Right ventricle myocardium inferior (tissue), 1 donor: ENCODE measurements at places on chromosomes 7 and 10. TPM values are rescaled to one million over a fixed set of nuclear protein-coding genes. Genes with fewer than 3 reads are reported as not detected.

DNA sequence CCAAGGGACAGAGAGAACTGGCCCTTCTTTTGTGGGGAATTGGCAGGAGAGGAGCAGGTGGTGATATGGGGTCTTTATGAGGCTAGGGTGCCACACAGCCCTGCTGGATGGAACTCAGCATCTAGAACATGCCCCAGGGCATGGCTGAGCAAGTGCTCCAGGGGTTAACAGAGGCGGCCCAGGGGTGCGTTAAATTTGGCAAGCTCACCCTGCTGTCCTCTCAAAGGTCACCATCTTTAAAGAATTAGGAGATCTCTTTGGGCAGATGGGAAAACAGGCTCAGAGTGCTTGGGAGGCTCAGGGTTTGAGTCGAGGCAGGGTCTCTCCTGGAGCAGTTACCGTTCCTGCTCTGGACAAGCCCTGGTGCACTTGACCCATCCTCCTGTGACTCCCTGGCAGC, 21.4 kb upstream of the UNC5B start:
- DNase-seq, result peak; percentile 7

GRCh38 chr7:157829491-157829890, 492.7 kb downstream of the DNAJB6 start:
- no peak for DNase-seq

GRCh38 chr7:45984386-45985295, 63.6 kb upstream of the IGFBP3 start:
- DNase-seq, result no peak

- no peak for DNase-seq
These were observed 305.0 kb downstream of the GATA3 start for GRCh38 chr10:8359467-8359866.

GNAT3 gene
- not detected for total RNA-seq

DNA sequence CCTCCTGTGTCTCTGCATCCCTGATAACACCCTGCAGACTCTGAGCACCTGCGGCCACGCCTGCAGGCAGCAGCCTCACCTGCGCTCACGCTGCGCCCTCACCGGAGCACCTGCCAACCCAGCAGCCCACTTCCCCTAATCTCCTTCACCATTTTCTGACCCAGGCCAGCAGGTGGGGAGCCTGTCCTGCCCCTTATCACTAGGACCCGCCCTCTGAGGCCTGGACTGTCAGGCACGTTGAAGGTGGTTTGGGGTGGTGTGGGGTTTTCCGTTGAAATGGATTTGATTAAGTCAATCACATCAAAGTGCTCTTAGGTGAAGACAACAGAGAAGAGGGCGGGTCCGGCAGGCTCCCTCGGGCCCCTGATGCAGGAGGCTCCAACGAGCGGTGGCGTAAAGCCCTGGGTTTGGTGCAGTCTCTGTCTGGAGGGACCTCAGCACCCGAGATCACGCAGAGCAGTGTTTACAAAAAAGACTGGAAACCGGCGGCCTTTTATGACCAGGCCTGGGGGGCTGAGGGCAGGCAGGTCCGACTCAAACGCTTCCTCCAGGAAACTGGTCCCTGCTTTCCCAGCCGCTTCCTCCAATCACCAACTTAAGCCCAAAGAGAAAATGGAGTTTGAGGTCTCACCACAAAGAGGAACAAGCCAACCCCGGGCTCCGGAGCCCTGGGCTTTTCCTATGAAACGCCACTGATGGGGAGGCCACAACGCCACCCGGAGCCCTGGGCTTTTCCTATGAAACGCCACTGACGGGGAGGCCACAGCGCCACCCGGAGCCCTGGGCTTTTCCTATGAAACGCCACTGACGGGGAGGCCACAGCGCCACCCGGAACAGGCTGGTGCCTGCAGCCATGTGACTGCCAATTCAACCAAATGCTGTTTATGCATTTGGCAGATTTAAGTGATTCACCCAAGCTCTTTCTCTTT, 45.5 kb downstream of the DPYSL4 start:
- DNase-seq, result peak; percentile 81

SUV39H2 gene
- total RNA-seq, result 4.9 TPM
